Esophagus squamous epithelium (tissue), 5 donors: ENCODE measurements at places on chromosomes 5 and 9. TPM values are rescaled to one million over a fixed set of nuclear protein-coding genes. Genes with fewer than 3 reads are reported as not detected.

Gene C9orf50
- total RNA-seq, result not detected

Gene HSPB3
- total RNA-seq, result not detected

Gene IL3
- not detected for total RNA-seq

Gene WHRN
- 3.0 TPM for total RNA-seq

Gene MEIKIN
- total RNA-seq, result not detected

Gene ROR2
- total RNA-seq, result 12.6 TPM

Gene SLC28A3
- total RNA-seq, result 16.1 TPM

Gene TRIM7
- 56.9 TPM for total RNA-seq

Gene CD274
- total RNA-seq, result 1.3 TPM

Gene DDX46
- total RNA-seq, result 19.6 TPM

Gene LCN1
- total RNA-seq, result not detected

Gene PDCD1LG2
- total RNA-seq, result 0.35 TPM

Gene NEUROG1
- not detected for total RNA-seq

Gene NR6A1
- 1.9 TPM for total RNA-seq

Gene FOXD4L5
- total RNA-seq, result 0.19 TPM

Gene PCDHGA12
- total RNA-seq, result 2.0 TPM

Gene TSSK1B
- 0.12 TPM for total RNA-seq

Gene MYMK
- total RNA-seq, result not detected

Gene PCDH1
- total RNA-seq, result 131 TPM

Gene PPP3R2
- not detected for total RNA-seq

Gene LECT2
- total RNA-seq, result not detected

Gene MAPKAP1
- 59.0 TPM for total RNA-seq

Gene KIF4B
- not detected for total RNA-seq

Gene FAM120A
- 74.2 TPM for total RNA-seq

Gene ANKRD31
- total RNA-seq, result 0.35 TPM

Gene SPINK7
- 241 TPM for total RNA-seq

Gene GRXCR2
- total RNA-seq, result not detected

Gene GLDC
- total RNA-seq, result 1.1 TPM

Gene CLIC3
- 94.8 TPM for total RNA-seq

Gene SPATA31C1
- total RNA-seq, result not detected

Gene SLC36A2
- not detected for total RNA-seq

Gene FLT4
- total RNA-seq, result 0.97 TPM

Gene ACTBL2
- total RNA-seq, result not detected

Gene PCDHGC5
- total RNA-seq, result 1.7 TPM

Gene SMIM33
- total RNA-seq, result not detected

Gene MGAT1
- total RNA-seq, result 62.6 TPM

Gene NRG2
- 0.66 TPM for total RNA-seq

Gene IRX2
- 7.6 TPM for total RNA-seq

Gene DAB2IP
- total RNA-seq, result 32.4 TPM

Gene MORN5
- not detected for total RNA-seq

Gene CRHBP
- total RNA-seq, result 1.1 TPM

Gene EGFLAM
- 1.7 TPM for total RNA-seq

Gene KCNV2
- total RNA-seq, result not detected

Gene GTF2H2
- 7.2 TPM for total RNA-seq

Gene SCGB3A1
- not detected for total RNA-seq

Gene SCAI
- 3.7 TPM for total RNA-seq

Gene PCDHGB1
- total RNA-seq, result 0.29 TPM

Gene ENTPD8
- not detected for total RNA-seq
